Activated CD4-positive, alpha-beta T cell treated with anti-CD3 and anti-CD28 coated beads, Interleukin-2, Interleukin-4, amounts not matched to agents 100 ng/mL and 50 ng/mL, durations not matched to agents 16 hours and 8 hours (primary cell): ENCODE measurements at places on chromosomes 16 and 17.

DNA sequence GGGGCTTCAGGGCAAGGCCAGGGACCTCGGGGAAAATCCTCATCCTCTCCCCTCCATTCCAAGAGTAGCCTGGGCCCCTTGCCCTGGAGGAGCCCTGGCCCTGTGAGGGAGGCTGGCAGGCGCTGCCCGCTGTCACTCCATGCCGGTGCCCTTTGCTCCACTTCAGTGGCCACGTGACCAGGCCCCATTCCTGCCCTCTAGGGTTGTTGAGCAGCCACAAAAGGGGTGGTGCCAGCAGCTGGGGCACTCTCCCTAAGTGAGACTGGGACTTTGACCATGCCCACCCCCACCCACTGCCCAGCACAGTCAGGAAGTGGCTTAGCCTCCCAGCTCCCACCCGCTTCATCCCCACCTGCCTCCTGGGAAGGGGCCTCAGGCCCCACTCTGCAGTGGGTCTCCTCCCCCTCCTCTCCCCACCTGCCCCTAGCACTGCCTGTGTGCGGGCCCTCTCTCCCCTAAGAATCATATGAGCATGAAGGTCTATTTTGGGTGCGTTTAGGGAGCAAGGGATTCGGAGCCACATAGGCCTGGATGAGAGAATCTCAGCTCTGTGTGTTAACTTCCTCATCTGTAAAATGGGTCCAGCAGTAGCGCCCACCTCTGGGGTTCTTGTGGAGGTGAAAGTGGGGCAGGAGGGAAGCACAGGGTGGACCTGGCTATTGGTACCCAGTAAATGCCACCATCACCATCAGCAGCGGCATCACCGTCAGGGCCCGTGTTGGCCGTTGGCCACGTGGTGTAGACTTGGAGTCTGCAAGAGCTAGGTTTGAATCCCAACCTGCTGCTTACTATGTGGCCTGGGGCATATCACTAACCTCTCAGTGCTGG is 7.2 kb downstream of the PDK2 start:
- DNase-seq = no peak

DNA sequence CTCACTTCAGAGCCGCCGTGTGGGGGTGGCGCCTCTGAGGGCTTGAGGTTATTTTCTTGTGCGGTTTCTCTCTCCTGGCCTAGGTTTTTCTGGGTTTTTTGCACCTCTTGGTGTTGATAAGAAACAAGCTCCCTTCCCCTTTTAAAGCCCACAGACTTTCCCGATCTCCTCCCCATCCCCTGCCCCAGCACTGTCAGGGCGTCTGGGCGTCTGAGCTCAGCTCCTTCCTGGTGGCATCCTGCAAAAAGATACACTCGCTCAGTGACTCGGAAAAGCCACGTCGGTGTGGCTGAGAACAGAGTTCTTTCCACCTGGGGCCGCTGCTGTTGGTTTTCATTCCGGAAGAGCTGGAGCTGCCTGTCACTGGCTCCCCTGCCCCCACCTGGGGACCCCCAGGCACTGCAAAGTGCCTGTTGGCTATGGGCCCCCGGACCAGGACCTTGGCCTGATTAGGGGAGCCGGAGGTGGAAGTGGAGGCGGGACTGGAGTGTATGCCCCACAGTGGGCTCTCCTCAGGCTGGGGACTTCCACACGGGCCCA is 14.5 kb downstream of the BAIAP2 start:
- no peak for DNase-seq

- DNase-seq = no peak
These were observed 224.3 kb downstream of the MSI2 start for GRCh38 chr17:57480438-57481196.

GRCh38 chr16:17266608-17267313 is 204.0 kb downstream of the XYLT1 start:
- DNase-seq = no peak

GRCh38 chr16:77961814-77962213 is 60.5 kb upstream of the CLEC3A start:
- no peak for DNase-seq

GRCh38 chr16:22282254-22282892 is 14.8 kb upstream of the POLR3E start:
- DNase-seq = no peak

GRCh38 chr16:76441876-76442275 is 164.7 kb downstream of the CNTNAP4 start:
- no peak for DNase-seq

GRCh38 chr16:27762441-27762840 is 212.5 kb downstream of the KATNIP start:
- no peak for DNase-seq

DNA sequence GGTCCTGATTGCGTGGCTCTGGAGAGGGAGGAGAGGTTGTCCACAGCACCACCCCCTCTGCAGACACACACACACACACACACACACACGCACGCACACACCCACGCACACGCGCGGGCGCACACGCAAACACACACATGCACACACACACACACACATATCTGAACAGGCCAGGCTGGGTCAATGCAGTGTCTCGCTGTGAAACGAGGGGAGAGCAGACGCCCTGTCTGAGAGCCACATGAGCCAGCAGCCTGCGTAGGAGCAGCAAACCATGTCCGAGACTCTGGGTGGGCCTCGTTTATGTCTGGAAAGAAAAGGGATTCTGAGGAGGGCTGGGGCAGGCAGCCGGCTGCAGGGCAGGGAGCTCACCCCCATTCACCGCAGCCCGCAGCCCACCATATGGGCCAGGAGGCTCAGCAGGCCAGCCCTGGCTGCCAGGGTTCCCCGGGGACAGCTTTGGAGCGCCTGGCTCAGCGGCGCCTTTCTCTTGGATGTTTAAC is 93.3 kb upstream of the TNRC6C start:
- DNase-seq = no peak

GRCh38 chr17:30225112-30225511 is 10.4 kb downstream of the SLC6A4 start:
- no peak for DNase-seq
